ENCODE measurements at places on chromosomes 4 and X.

DNA sequence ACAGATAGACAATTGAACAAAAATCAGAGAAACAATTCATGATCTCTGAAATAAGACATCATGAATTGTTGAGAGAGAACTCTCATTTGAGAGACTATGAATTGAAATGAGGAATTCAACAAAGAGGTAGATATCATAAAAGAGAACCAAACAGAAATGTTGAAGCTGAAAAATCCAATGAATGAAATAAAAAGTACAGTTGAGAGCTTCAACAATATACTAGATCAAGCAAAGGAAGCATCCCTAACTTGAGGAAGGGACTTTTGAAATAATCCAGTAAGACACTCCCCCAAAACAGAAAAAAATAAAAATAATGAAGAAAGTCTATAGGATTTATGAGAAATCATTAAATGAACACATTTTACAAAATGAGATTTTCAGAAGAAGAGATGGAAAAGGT, 310.0 kb upstream of the PCDH10 start:
- no peak for DNase-seq

GRCh38 chrX:28108186-28108945, 127.1 kb upstream of the DCAF8L1 start:
- DNase-seq: no peak

GRCh38 chr4:77036206-77036605, 39.6 kb downstream of the CCNI start:
- no peak for DNase-seq

DNA sequence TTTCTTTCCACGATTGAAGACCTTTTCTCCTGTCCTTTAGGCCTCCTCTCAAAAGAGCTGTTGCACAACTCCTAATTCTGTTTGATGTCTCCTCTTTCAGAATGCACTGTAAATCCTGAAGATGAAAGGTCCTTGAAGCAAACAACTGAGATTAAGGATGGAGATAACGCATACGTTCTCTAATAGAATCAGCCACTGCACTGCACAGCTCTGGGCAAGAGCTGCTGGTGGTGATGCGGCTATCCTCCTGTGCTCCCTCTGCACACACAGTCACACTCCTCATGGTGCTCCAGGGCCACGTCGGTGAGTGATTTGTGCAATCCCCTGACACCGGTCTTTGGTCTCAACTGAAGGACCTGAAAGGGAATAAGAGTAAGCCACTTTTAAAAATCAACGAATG, 208.7 kb downstream of the PDGFC start:
- DNase-seq: no peak

- no peak for DNase-seq
These were observed 22.3 kb downstream of the TMPRSS11D start for GRCh38 chr4:67861513-67861912.

DNA sequence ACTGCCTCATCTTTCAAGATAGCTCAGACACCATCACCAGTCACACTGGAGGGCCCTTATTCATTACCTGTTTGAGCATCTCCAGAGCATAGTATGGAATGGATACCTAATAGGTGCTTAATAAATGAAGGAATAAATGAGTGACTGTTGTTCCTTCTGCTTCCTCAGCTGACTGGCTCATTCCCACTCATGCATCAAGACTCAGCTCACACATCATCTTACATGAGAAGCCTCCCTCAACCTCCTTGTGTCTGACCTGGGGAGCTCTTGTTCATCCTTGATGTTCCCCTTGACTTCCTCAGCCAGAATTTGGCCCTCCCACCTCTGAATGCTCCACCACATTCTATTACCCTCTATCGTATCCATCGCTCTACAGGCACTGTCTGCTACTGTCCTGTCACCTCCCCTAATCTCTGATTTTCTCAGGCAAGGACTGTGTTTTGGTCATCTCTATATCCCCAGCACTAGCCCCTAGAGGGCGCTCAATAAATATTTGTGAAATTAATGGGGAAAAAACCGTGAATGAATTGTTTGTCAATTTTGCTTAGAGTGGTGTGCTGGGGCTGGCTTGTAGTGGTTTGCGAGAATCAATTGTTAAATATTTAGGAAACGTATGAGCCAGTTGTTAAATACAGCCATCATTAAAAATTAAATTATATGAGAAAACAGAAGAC, 88.3 kb downstream of the NHSL2 start:
- DNase-seq: no peak

- DNase-seq: no peak
These were observed 10.8 kb downstream of the CXCL8 start for GRCh38 chr4:73751166-73751565.

DNA sequence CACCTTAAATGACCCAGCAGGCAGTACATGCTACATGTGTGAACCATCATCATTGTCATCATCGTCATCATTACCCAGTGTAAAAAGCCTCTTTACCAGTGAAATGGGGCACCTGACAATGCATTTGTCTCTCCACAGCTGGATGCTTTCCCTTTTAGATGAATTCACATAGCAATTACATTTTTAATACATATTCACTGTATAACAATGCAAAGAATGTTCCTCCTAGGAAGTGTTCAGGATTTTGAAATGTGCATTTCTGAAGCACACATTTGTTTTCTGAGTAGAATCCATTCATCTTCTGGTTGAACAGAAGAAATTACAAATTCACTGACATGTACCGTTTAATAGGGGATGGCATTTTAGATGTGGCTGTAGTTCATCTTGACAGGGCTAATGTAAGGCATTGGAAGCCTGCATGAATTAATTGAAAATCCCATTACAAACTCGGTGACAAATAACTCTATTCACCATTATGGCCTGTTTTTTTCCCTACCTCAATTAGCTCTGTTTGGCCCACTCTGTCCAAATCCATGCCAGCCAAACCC, 111.1 kb downstream of the SH3RF1 start:
- DNase-seq: no peak

DNA sequence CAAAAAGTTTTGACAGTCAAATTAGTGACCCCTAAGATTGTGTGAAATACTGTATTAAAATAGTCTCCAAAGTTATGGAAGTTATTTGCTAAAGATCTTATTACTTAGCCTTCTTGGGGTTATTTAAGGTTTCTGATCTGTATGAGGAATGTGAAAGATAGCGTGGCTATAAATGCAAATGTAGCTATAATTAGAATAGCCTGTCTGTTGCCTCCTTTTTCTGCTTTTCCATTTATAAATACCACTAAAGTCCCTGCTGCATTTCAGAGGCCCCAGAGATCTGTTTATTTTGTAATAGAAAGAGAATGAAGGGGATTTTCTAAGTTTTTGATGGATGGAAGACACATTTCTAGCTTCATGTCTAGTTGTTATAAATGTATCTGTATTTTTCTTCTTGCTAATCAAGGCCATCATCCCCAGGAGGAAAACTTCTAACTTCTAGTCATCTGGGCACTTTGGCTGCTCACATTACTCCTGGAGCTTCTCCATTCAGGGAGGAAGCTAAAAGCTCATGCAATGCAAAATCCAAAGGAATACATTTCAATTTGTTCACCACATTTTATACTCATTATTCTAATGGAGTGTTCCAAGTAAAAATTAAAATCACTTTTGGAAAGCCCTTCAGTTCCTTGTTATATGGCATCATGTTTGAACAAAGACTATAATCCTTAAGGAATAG, 73.9 kb downstream of the INTS12 start:
- DNase-seq: no peak

DNA sequence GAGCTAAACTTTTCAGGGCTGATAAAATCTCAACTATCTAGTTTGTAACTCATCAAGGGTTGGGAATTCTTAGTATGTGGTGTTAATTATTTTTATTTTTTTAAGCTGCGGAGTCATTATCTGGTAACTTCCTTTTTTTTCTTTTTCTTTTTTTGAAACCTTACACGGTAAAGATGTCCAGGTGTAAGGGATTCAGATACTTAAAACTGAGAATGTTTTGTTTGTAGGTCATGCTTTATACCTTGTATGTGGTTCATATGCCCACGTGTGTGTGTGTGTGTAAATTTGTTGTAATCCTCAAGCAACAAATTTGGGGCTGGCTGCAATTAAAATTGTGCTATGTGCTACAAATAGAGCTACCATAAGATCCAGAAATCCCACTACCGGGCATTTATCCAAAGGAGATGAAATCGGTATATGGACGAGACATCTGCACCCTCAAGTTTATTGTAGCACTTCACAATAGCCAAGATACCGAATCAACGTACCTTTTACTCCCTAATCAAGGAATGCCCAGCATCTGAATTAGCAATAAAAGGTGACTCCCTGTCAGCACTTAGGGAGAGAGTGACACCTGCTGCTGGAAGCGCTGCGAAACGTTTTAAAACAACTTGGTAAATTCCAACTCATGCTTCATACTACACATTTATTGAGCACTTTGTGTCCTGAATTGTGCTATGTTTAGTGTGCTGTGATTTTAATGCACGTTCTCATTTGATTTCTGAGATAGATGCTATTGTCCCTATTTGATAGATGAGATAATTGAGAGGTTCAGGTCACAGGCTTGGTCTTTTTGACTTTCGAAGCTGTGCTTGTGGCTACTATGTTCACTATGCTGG, 16.1 kb downstream of the MSMO1 start:
- DNase-seq: no peak

DNA sequence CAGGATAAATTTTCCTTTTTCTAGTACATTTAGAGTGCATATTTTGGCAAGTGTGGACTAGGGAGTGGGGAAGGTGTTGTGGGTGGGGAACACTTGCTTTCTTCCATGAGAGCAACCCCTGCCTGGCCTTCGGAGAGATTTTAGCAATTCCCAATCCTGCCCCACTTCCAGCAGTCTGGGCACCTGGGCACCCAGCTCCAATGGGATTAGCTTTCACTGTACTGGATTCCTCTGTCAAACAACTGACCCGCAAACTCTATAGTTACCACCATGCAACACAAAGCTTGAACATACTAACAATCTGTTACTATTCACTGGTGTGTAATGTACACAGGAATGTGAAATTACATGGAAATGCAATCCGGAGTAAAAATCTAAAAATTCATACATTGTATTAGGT, 50.3 kb downstream of the SH3RF1 start:
- no peak for DNase-seq

GRCh38 chr4:172822331-172822730, 346.3 kb upstream of the GALNT7 start:
- no peak for DNase-seq

DNA sequence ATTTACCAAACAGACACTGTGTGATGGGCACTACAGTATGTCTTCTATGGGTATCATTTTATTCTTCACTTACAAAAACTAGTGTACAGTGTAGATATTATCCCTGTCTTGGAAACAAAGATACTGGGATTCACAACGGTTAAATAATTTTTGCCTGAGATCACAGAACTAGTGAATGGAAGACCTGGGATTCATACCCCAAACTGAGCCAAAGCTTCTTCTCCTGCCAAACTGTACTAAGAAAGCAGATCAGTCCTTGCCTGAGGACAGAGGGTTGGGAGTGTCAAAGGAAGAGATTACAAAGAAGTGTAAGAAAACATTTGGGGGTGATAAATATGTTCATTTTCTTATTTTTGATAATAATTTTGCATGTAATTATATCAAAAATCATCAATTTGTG, 43.1 kb downstream of the PPA2 start:
- DNase-seq: no peak

- DNase-seq: no peak
These were observed 8.7 kb downstream of the FTHL17 start for GRCh38 chrX:31063114-31063513.

DNA sequence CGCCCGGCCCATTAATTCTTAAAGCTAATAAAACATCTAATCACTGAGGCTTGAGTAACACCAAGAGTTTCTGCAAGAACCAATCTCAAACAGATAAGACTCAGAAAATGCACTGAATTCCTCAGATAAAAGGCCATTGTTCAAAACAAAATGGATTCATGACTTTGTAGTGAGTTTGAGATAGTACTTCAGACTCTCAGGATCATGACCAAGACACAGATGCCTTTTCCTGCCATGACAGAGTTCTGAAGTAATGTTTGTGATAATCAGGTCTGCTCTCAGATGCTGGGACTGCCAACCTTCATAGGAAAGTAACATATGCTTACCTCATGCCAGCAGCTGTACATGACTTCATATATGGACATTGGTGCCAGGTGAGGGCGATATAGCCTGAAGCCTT, 54.6 kb downstream of the NIPAL1 start:
- DNase-seq: no peak

- no peak for DNase-seq
These were observed 4.7 kb downstream of the THAP9 start for GRCh38 chr4:82905205-82905604.

All from hippocampal formation (tissue), 2 donors.